ENCODE measurements at places on chromosomes 12 and 14. TPM values are rescaled to one million over a fixed set of nuclear protein-coding genes. Genes with fewer than 3 reads are reported as not detected.

Gene AHNAK2
- 10.6 TPM for total RNA-seq

GRCh38 chr12:44611538-44611937, 264.6 kb downstream of the NELL2 start:
- DNase-seq = no peak

Gene PSEN1
- total RNA-seq = 55.5 TPM

DNA sequence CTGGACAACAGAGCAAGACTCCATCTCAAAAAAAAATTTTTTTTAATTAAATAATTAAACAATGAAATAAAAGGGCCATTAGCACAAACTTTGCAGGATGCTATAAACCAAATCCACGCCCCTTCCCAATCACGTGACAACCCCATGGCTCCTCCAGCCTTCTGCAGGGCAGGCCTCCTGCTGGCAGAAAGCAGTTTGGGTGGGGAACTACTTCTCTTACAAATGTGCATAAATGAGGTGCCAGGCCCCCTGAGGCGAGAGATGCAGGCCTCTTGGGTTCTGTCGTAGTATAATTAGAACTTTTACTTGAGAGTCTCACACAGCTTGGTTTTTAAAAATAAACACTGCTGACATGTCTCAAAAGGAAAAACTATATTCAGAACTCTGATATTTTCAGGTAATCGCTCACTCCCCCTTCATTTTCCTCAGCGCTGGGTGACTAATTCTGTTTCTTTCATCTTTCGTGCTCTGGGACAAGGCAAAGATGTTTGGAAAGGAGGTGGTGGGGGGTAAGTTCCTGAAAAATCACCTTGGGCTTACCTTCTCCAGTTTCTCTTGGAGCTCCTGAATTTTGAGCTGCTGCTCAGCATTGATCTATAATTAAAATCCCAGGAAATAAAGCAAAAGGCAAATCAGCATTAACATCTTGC, 101.7 kb downstream of the CIT start:
- no peak for DNase-seq

GRCh38 chr12:112325157-112325556, 57.1 kb downstream of the HECTD4 start:
- no peak for DNase-seq

DNA sequence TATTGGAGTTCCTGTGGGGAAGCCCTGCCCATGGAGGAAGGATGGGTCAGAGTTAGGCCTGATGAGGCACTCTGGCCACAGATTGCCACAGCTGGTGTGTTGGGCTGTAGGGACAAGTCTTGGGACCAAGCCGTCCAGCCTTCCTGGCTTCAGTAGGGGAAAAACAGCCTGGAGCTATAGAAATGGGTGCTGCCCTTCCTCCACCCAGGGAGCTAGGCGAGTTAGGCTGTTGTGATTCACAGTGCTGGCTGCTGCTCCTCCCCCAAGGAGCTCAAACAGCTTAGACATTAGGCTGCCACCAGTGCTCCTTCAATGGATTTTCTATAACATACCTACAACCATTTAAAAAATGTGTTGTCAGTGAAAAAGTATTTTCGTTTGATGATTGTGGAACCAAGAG, 274.3 kb downstream of the RPL10L start:
- DNase-seq = no peak

- DNase-seq = no peak
Measured at GRCh38 chr12:115421796-115422709, 738.1 kb upstream of the TBX3 start.

DNA sequence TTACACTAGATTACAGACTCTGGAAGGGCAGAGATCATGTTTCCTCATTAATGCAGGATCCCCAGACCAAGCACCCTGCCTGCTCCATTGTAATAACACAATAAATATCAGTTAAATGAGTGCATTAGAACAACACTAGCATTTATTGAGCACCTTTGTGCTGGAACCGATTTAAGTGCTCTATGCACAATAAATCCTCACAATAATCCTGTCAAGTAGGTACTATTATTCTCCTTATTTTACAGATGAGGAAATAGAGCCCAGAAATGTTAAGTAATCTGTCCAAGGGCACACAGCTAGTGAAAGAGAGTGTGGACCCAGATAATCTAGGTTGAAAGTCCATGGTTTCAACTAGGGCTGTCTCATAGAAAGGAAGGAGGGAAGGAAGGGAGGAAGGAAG, 69.8 kb downstream of the MAP1LC3B2 start:
- no peak for DNase-seq

DNA sequence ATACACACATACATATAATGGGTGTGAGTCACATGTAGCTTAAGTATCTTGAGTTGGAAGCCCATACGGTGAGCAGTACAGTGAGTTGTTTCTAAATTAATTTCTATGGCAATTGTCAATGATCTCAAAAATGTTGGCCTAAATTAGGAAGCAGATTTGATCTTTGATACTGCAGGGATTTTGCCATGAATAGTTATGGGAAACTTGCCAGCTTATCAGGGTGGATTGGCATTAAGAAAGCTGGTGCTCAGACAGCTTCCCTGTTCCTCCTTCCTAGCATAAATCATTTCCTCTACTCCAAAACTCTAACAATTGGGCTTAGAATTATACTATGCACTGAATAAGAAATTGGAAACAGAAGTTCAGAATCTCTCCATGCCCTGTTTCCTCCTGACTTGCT, 150.9 kb upstream of the FRMD6 start:
- no peak for DNase-seq

Gene SLC17A8
- 8.8 TPM for total RNA-seq

Data from cerebellum (tissue), 4 donors.